NCI-H748 treated with DMSO at 0.1 percent for 48 hours (cell line): ENCODE measurements at places on chromosomes 1 and 21.
A peak's percentile ranks its signal among the peaks of the same experiment; 100 is the strongest.

DNA sequence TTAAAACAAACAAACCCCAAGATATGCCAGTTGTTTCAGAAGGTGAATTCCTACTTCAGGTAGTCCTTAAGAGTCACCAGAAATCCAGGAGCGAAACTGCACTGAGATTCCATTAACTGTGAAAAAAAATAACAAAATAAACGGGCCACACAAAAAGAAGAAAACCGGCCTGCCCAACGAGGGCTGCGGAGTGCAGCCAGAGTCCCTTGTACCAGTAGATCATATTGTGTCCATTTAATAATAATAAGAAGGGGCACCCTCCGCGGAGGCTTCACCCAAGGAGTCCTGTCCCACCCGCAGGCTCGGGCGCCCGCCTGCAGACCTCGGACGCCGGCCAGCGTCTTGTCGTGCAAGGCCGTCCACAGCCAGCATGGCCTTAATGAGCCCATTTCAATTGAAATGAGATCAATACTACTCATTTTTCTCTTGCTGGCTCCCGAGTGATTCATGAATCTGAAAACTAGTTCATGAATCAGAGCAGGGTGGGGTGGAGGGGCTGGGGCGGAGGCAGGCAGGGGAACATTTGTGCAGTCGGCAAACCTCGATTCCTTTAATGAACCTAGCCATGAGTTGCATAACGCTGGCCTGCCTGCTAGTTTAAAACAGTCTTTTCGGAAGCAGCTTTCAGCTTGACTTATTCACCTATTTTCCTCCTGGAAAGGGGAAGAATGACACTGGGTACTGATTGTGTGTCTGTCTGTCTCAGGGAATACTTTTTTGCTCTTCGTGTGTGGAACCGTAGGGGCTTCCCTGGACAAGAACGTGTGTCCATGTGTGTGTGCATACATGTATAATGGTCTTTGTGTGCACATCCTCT lies 113.1 kb upstream of the IRF2BP2 start:
- DNase-seq, result no peak

DNA sequence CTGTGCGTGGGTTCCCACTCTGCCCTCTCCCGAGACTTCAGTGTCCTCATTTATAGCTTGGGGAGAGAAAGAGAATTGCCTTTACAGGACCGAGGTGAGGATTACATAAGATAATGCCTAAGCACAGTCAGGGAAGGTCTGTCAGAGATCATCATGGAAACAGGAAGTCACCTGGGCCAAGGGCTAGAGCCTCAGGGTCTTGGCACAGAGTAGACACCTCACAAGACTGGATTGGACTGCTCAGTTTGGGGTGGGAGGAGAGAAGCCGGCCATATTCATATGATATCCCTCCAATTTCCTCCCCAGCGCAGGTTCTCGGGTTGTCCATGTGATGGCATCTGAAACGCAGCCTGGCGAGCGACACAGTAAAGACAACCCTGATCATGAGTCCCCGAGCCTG lies 3.8 kb downstream of the CNR2 start:
- DNase-seq, result no peak

DNA sequence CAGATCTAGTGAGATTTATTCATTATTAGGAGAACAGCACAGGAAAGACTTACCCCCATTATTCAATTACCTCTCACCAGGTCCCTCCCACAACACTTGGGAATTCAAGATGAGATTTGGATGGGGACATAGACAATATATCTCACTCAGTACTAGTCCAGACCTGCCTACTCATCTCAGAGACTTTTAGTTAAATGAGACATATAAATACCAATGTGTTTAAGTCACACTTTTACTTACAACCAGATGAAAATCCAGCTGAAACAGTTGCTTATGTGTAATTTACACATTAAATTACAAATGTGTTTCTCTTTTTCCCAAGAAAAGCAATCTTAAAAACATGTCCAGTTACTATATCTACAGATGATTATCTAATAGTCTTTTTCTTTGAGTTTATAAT lies 1145.6 kb downstream of the KCNT2 start:
- DNase-seq, result no peak

- no peak for DNase-seq
Measured at GRCh38 chr1:110976089-110976488, 12.4 kb upstream of the LRIF1 start.

GRCh38 chr1:156572663-156573018 lies 276 bp upstream of the IQGAP3 start:
- no peak for DNase-seq

DNA sequence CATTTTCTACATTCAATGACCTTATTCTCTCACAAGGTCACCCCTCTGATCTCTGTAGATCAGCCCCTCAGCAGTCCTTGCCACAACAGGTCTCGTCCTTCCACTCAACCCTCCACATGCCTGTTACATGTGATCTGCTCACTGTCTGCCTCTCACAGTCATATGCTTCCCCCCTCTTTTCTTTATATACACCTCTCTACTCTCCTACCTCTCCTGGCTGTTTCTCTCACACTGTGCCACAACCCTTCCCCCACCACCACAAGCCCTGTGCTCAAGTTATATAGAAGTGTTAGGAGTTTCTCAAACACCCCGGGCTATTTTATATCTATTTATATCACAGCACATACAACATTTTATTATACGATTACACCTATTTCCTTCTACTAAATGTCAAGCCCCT lies 12.6 kb downstream of the B3GALNT2 start:
- DNase-seq, result no peak

GRCh38 chr1:44089371-44090048 lies 29.1 kb upstream of the KLF17 start:
- peak; percentile 86 for DNase-seq

DNA sequence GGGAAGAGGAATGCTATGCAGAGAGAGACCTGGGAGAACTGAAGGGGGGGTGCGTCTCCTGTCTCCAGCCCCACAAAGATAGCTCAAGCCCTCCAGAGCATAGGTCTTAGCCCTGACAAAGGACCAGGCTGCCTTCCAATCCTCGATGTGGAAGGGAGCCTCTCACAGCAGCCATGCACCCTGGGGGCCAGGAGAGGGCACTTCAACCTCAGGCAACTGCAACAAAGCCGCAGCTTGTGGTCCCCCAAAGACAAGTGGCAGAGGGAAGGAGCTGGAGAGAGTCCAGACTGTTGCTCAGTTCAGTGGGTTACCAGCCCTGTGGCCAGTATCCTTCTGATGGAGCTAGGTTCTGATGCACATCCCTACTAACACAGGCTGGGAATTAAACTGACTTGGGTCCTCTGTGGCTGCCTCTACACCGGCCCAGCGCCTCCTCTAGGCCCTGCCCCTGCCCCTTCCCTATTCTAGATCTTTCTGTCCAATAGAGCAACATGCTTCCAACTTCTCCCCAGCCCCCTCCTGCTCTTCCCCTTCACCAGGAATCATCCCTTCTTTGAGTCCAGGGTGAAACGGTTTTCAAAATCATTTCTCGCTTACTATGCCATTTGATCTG lies 100.7 kb upstream of the SPATA6 start:
- DNase-seq, result peak; percentile 77

- no peak for DNase-seq
Measured at GRCh38 chr1:89273324-89273778, 691 bp upstream of the GBP5 start.

DNA sequence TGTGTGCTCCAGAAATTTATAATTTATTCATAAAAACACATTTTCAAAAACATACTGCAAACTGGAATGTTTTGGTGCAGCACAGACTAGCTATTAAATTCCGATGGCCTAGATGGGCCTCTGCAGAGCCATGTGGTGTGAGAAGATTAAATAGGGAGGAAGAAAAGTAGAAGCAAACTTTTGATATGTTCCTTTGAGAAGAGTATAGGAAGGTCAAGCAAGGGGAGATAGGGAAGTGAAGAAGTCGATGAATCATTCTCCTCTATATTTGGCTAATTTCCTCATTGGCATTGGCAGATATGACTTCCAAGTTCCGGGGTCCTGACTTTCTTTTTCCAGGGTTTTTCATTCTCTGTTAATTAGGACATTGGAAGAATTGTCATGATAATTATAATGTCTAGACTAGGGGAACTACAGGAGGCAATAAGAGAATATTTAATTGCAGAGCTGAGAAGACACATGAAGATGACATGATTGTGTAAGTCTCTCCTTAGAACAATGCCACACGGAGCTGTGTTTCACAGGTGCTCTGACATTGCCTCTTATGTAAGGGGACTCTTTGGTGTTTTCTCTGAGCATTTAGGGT lies 19.3 kb upstream of the ZNF326 start:
- no peak for DNase-seq

DNA sequence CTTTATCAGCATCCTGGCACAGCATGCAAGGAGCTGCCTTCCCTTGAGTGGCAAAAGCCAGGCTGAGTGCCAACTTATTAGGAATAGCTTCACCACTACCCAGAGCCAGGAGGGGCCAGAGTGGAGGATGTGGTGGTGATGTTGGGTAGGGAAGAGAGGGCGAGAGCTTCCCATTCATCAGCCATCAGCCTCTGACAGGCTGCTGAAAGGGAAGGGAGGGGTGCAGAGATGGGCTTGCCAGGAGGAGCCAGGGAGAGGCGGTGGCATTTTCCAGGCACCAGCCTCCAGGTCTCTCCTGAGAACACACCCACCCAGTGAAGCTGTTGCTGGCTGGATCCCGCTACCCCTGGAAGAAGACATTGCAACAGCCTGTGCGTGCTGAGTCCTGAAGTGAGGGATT lies 168.5 kb downstream of the ACTL8 start:
- no peak for DNase-seq

DNA sequence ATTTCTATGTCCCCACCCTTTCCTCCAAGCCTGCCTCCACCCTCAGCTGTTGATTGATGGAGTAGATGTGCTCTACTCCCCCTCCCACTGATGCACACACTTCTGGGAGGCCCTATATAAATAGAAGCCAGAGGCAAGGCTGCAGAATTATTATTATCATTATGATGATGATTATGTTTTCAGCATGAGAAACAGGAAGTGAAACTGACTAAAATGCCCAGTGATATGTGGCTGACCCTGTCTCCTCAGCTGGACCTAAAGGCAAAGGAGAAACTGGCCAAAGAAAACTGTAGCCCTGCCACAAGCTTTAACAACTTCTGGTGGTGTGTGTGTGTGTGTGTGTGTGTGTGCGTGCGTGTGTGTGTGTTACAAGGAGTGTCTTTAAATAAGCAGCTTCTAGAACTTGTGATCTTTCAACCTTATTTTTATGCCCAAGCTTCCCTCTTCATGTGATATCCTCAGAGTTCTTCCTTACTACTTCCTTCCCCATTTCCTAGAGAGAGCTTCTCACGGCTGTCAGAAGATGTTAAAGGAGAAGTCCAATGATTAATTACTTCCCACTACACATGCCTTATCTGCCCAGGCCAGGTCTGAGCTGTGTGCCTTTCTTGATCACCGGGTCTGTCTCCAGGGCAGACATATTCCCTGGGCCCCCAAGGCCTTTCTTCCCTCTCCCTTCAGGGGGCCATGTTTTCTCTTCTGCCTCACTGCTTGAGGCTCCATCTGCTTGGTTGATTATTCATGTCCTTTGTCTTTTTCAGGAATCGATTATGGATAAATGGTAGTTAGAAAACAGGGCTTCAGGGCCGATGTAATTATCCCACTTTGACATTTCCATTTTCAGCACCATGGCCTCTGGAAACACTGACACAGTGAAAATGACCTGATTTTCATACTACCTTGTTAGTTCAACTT lies 11.6 kb upstream of the MAPKAPK2 start:
- DNase-seq, result peak; percentile 31

DNA sequence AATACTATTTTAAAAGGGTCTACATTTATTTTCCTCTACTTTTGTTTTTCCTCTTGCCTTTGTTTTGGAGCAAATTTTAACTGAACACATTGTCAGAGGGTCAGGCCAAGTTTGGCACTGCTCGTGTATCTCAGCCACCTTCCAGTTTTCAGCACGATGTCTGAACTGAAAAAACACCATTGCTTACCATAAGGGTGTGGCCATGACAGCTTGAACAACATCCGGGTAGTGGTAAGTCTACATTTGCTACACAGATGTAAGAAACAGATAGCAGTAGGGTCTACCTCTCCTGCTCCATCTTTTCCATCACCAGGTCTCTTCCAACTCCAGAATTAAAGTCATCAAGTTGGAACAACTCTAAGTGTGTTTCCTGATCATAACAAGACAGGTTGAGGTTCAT lies 4.2 kb downstream of the HIVEP3 start:
- DNase-seq, result peak; percentile 84
